Cardiac fibroblast (primary cell): ENCODE measurements at places on chromosomes 7 and 10.

DNA sequence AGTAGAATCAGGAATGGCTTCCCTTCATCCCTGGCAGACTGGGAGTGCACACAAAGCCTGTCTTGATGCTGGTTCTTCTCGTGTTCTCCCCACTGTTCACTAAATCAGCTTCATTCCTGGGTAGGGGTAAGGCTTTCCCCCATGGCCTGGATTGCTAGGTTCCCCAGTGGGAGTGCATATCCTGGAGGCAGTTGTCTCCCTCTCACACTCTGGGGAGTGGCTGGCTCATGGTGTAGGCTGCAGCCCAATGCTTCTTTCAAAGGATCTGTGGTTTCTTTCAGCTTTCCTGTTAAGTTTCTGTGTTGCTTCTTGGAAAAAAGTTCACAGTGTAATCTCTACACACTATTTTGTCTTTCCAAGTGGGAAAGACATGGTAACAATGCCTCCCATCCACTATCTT, 32.6 kb upstream of the ARMC3 start:
- no peak for DNase-seq

DNA sequence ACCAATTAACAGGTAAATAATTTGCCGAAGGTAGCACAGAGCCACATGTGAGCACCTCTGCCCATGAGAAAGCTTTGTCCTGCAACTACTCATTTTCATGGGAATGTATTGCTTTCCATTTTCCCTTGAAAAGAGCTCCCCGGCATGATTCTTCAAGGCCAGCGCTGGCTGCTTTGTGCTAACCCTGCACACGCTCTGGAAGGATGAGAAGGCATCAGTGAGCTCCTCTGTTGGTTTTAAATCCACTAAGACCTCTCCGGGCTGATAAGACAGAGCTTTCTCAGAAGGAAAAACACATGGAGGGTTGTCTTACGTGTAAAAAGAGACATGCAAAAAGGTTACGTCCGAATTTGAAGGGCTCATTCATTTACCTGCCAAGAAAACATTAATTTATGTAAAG, 553.9 kb upstream of the MKI67 start:
- no peak for DNase-seq

GRCh38 chr10:16854623-16855022, 37.4 kb upstream of the RSU1 start:
- DNase-seq, result peak; percentile 33

DNA sequence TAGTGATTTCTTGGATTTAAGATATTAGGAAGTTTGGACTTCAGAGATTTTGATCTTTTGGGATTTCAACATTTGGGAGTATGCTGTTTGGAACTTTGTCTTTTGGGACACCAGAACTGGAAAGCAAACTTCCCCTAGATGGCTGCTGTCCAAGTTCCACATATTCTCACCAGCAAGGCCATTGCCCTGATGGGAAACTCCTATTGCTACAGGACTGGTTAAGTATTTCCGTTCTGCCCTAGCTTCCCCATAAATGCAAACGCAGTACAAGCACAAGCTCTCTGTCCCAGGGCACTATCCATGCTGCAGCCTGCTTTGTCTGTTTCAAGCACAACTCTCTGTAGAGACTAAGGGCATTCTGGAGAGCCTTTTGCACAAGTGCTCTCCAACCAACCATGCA, 79.3 kb upstream of the SLC25A13 start:
- DNase-seq, result no peak
